GDM1 (cell line): ENCODE measurements at places on chromosomes 13 and 19.

GRCh38 chr19:10316229-10317044 is 622 bp upstream of the FDX2 start:
- DNase-seq: no peak

GRCh38 chr19:52296773-52297600 is at the start of gene ZNF480:
TSS of gene ZNF480 (plus strand) at chr19:52297169. CDS start at chr19:52300413, 3,244 bp downstream.
- DNase-seq: peak; percentile 68

- no peak for DNase-seq
Measured at GRCh38 chr13:42777467-42777866, 3.9 kb upstream of the FAM216B start.

GRCh38 chr19:29085630-29086029 is 127.3 kb downstream of the UQCRFS1 start:
- no peak for DNase-seq

- DNase-seq: no peak
Measured at GRCh38 chr19:17149393-17150135, 65.6 kb upstream of the USE1 start.

- DNase-seq: no peak
Measured at GRCh38 chr19:30810726-30811125, 438.5 kb downstream of the ZNF536 start.

DNA sequence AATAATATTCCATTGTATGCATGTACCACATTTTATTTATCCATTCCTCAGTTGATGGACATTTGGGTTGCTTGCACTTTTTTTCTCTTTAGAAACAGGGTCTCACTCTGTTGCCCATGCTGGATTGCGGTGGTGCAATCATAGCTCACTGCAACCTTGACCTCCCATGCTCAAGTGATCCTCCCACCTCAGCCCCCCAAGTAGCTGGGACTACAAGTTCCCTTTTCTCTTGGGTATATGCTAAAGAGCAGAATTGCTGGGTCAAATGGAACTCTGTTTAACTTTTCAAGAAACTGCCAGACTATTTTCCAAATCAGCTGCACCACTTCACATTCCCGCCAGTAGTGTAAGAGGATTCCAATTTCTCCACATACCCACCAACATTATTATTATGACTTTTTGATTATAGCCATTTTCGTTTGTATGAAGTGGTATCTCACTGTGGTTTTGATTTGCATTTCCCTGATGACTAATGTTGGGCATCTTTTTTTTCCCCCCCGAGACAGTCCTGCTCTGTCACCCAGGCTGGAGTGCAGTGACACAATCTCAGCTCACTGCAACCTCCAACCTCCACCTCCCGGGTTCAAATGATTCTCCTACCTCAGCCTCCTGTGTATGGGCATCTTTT is 7.6 kb upstream of the IPO5 start:
- DNase-seq: no peak

DNA sequence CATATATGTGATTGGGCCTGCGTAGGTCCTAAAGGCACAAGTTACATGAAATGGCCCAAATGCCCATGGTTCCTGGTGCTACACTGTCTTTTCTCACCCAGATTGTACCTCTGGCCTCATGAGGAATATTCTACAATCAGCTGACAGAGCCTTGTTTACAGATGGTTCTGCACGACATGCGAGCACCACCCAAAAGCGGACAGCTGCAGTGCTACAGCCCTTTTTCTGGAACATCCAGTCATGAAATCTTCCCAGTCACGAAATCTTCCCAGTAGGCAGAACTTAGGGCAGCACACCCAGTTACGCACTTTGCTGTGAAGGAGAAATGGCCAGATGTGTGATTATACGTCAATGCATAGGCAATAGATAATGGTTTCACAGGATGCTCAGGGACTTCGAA is 7.7 kb upstream of the ELF1 start:
- DNase-seq: no peak

GRCh38 chr13:113802090-113802531 is 43.1 kb downstream of the TMEM255B start:
- DNase-seq: no peak

GRCh38 chr19:4567584-4568071 is 8.1 kb upstream of the SEMA6B start:
- DNase-seq: peak; percentile 46

DNA sequence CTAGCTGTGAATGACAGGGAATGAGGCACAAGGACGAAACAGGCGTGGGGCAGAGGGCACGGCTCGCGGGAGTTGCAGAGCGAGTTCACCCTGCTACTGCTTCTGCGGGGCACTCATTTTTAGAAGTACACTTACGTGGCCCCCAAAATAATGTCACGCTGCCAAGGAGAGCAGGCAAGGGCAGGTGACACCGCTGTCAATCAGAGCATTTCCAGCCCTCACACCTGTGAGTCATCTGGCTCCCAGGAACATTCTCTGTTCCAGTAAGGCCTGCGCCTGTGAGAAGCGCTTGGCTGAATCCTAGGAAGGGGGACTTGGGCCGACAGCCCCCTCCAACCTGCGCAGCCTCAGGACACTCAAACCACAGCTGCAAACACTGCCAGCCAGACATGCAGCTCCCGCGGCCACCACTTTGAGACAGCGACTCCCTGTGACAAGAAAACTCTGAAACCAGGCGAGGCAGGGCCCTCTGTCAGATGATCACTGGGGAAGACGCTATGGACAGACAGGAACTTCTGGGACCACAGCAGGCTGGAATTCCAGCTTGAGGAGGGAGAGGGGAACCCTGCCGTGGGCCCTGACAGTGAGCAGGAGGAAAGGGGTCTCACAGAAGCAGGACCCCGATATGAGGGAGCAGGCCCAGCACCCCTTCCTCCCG is 12.7 kb downstream of the DOT1L start:
- no peak for DNase-seq

GRCh38 chr19:39997638-39998216 is 867 bp downstream of the ZNF546 start:
- DNase-seq: no peak

DNA sequence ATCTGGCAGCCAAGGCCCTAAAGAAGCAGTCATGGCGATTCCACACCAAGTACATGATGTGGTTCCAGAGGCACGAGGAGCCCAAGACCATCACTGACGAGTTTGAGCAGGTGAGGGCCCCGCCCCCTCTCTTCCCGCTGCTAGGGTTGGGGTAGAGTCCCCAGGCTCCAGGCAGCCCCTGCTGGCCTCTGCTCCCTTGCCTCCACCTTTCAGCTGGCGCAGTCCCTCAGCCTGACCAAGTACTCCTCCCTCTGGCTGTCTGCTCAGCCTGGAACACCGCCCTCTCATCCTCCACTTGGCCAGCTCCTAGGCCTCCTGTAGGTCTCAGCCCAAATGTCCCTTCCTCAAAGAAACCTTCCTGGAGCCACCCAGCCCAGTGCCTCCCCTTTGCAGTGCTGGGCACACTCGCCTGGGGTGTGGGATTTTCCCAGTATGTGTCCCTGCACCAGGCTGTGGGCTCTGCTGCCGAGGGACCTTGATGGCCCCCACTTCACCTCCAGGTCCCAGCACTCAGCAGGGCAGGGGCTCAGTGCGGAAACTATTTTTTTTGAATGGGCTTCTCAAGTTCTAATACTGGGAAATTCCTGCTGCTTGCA is 5.7 kb downstream of the LENG1 start:
- DNase-seq: no peak

DNA sequence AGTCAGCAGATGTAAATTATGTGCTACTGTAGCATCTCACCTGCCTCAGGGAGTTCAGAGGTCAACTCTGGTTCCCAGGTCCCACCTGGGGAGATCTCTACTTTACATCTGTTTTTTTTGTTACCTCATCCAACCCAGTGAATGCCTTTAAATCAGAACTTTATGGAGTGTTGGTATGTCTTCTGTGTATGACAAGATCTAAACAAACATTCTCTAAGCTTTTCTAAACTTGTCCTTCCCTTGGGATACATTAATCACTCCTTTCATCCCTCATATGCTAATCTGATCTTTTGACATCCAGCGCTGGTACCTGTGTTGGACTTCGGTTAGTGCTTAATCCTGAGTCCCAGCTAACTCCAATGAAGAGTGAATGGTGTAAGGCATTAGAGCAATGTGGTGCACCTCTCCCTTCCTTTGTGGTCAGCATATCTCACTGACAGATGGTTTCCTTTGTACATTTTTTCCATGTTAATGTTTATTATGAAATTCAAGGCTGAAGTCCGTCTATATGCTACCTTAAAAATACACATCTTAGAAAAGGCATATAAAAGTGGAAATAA is 213.4 kb downstream of the ABCC4 start:
- DNase-seq: peak; percentile 22

DNA sequence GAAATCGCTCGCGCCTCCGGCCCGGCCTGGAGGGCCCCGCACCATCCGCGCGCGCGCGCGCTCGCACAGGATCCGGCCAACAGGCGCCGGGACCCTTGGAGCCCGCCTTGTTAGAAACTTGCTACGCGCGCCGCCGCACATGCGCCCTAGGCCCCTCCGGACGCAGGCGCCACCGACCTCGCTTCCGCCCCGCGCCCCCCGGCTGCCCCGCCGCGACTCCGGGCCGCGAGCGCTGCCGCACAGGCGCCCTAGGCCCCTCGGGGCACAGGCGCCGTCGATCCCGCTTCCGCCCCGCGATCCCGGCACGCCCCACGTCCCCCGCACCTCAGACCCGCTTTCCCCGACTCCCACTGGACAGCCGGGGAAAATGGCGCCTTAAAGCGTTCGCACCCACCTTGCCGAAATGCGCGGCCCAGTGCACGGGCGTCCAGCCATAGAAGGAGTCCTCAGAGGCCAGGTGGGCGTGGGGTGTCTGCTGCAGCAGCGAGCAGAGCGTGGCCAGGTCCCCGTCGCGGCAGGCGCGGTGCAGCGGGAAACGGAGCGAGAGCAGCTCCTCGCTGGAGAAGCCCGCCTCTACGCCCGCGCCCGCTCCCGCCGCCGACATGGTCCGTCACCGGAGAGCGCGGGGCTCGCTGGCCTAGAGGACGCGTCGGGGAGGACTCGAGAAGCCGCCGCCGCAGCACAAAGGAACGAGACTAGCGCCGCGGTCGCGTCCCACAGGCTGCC is 375 bp downstream of the ANKRD10 start:
- peak; percentile 90 for DNase-seq

DNA sequence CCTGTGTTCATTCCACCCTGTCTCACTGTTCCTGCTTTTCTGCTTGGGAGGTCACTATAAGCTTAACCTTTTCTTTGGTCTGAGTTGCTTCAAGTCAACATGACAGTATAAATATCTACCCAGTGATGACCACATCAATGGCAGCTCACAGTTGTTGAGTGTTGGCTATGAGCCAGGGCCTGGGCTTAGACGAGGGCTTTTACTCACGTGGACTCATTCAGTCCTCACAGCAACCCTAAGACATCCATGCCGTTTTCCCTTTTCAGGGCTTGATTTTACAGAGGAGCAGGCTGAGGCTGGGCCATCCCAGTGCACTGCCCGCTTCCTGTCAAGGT is 10.2 kb upstream of the CCDC97 start:
- no peak for DNase-seq

DNA sequence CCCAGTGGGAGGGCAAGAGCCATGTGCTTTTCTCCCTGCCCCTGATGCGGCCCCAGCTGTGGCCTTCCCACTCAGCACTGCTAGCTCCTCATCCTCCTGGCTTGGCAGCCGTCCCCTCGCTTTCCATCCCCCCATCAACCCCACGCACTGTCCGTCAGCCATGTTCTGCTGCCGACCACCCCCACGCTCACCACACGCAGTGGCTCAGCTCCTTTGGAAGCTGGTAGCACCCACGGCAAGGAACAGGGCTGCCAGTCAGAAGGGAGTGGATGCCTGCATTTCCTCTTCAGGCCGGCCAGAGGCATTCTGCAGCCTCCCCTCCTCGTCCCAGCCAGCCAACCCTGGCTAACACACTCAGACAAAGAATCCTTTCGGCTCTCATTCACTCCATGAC is 6.3 kb downstream of the CALM3 start:
- DNase-seq: no peak

DNA sequence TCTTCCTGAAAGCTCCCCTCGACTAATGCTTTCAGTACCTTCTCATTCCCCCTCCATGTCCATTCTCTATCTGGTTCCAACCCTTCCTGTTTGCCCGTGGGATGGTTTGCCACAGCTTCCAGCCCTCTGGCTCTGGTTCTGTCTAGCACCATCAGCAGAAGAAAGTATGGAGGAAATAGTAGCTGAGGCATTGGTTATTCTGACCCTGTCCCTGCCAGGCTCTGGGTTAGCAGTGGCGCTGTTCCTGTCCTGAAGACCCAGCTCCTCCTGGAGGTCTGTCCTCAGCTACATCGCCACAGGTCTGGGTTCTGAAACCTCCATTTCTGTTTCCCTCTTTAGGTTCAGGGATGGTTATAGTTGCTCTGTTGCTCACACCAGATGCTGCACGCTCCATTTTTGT is 604.6 kb upstream of the GPC6 start:
- no peak for DNase-seq

DNA sequence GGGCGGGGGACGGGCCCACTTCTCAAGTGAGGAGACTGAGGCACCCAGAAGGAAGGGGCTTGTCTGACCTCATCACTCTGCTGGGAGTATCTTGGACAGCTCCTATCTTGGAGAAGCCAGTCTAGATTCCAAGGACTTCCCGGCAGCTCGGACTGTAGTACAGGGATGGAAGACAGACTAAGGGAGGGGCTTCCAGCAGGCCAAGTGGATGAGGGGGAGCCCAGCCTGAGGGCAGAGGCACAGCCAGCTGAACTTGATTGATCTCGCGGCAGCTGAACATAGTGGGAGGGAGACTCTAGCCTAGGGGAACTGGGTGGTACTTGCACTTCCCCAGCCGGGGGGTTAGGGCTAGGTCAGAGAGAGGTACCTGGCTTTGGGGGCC is 711 bp downstream of the CILP2 start:
- no peak for DNase-seq
